ENCODE measurements at places on chromosomes 3 and 15. TPM values are rescaled to one million over a fixed set of nuclear protein-coding genes. Genes with fewer than 3 reads are reported as not detected.

DNA sequence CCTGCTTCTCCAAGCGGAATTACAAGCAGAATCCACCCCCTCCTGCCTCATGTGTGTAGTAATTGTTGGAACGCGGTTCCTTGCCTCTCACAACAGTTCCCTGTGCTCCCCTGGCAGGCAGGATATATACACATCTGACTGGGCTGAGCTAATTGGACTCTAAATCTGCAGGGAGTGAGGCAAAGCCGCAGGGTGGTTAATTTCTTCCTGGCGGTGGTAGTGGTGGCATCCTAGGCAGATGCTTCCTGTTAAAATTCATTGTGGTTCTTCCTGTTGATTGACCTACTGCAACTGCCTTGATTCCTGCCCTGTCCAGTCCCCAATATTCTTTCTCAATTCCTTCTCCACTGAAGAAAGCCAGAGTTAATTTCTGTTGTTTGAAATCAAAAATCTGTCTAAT lies 202.9 kb upstream of the PROK2 start:
- DNase-seq, result no peak

DNA sequence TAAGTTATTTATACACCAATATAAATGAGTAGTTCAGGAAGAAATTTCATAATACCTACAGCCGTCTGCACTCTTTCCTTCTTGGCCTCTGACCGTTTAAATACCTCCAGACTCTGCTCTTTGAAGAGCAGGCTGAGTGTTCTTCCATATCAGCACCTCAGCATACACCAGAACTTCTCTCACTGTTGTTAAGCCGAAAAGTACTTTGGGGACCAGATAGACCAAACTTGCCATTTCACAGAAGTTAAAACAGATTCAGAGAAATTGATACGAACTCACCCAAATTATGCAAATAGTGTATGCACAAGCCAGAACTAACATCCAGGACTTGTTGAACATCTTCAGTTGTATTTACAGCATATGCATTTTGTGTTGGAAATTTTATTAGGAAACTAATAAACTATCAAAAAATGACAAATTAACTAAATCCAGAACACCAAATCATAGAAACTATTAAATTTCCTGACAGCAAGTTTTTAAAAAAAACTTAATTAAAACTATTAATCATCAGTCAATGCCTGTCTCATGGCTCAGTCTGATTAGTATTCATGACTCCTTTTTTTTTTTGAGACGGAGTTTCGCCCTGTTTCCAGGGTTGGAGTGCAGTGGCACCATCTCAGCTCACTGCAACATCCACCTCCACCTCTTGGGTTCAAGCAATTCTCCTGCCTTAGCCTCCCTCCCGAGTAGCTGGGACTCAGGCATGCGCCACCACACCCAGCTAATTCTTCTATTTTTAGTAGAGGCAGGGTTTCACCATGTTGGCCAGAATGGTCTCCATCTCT lies 24.1 kb downstream of the CGGBP1 start:
- no peak for DNase-seq

DNA sequence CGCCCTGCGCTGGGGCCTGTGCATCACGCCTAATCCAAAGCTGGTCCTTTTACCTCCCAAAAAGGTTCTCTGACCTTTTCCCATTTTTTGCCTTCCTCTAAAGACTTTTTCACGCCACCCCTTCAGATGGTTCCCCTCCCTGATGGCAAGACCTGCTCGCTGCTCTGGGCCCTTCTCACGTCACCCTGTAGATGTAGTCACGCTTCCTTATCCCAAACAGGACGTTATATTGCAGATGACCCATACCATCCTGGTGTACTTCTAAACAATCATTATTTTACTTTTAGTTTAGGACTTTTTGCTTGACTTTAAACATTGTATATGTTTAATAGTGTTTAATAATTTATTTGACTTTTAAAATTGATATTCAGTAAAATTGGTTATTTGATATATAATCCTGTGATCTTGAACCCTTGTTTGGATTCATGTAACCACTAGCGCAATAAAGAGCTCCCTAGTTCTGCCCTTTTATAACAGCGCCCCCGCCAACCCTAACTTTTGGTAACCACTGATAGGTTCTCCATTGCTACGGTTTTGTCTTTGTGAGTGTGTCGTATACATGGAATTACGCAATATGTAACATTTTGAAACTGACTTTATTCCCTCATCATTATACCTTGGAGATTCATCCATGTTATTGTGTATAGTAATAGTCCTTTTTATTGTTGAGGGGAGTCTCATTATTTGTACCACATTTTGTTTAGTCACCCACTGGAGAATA lies 159.0 kb upstream of the CHRNA7 start:
- DNase-seq, result no peak

GRCh38 chr15:73934281-73934680 lies 8.0 kb downstream of the LOXL1 start:
- DNase-seq, result no peak

GRCh38 chr15:94793207-94793606 lies 561.8 kb downstream of the MCTP2 start:
- DNase-seq, result no peak

- DNase-seq, result no peak
Observed at GRCh38 chr3:58537412-58538301, 667 bp upstream of the ACOX2 start.

- no peak for DNase-seq
Observed at GRCh38 chr15:31268911-31269784, 57.5 kb upstream of the KLF13 start.

Gene SCN11A
- 0.02 TPM for polyA plus RNA-seq

Gene GOLGA8O
- 0.26 TPM for polyA plus RNA-seq

Gene SCAMP2
- 88.1 TPM for polyA plus RNA-seq
